ENCODE measurements at places on chromosomes 7 and 10. TPM values are rescaled to one million over a fixed set of nuclear protein-coding genes. Genes with fewer than 3 reads are reported as not detected.
A peak's percentile ranks its signal among the peaks of the same experiment; 100 is the strongest.

- H3K36me3 ChIP-seq = no peaks in the 10 kb centered on the region
- DNase-seq = peak; percentile 56
- peak overlapping the region; percentile 67 for H3K4me3 ChIP-seq
- no peaks in the 10 kb centered on the region for H3K27me3 ChIP-seq
Measured at GRCh38 chr7:24756545-24757352, 515 bp downstream of the GSDME start.

DNA sequence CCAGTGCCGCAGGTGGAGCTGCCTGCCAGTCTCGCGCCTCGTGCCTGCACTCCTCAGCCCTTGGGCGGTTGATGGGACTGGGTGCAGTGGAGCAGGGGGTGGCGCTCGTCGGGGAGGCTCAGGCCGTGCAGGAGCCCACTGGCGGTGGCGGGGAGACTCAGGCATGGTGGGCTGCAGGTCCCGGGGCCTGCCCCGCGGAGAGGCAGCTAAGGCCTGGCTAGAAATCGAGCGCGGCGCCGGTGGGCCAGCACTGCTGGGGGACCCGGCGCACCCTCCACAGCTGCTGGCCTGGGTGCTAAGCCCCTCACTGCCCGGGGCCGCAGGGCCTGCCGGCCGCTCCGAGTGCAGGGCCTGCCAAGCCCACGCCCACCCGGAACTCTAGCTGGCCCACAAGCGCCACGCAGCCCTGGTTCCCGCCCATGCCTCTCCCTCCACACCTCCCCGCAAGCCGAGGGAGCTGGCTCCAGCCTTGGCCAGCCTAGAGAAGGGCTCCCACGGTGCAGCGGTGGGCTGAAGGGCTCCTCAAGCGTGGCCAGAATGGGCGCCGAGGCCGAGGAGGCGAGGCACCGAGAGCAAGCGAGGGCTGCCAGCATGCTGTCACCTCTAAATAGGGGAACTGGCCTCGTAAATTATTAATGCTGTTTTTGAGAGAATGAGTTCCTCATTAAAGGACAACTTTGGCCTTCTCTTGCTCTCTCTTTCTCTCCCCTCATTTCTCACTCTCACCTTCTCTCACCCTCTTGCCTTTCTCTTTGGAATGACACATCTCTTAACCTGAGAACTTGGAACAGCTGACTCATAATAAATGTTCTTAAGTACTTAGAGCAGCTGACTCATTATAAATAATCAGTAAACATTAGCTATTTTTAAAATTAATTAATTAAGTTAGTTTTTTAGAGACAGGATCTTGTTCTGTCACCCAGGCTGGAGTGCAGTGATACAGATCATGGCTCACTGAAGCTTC, 4.9 kb downstream of the ACADSB start:
- no peaks in the 10 kb centered on the region for H3K36me3 ChIP-seq
- H3K27me3 ChIP-seq = no peaks in the 10 kb centered on the region
- H3K27ac ChIP-seq = no peak overlapping the region
- DNase-seq = no peak

The GPR85 gene
- total RNA-seq = 0.67 TPM

The GOLGA7B gene
- total RNA-seq = 0.81 TPM

The MSMB gene
- total RNA-seq = not detected

All from thyroid gland (tissue), 4 donors.